ENCODE measurements at places on chromosomes 5 and 9. TPM values are rescaled to one million over a fixed set of nuclear protein-coding genes. Genes with fewer than 3 reads are reported as not detected.

The TAF11L5 gene
- not detected for total RNA-seq

The NUTM2F gene
- not detected for total RNA-seq

The SGCD gene
- total RNA-seq: not detected

The CDKN2B gene
- 4.7 TPM for total RNA-seq

The MAPK9 gene
- 26.4 TPM for total RNA-seq

Measured in foreskin keratinocyte (primary cell).